ENCODE measurements at places on chromosomes 4 and X. TPM values are rescaled to one million over a fixed set of nuclear protein-coding genes. Genes with fewer than 3 reads are reported as not detected.

- H3K27ac ChIP-seq, result no peak overlapping the region
- H3K27me3 ChIP-seq, result peaks cover 3% of the 10 kb centered on the region
- no peak for DNase-seq
- no peaks in the 10 kb centered on the region for H3K4me1 ChIP-seq
- H3K36me3 ChIP-seq, result no peaks in the 10 kb centered on the region
Measured at GRCh38 chr4:7280926-7281690, 88.8 kb downstream of the SORCS2 start.

GRCh38 chrX:118493016-118493415 is 2.6 kb upstream of the DOCK11 start:
- H3K4me3 ChIP-seq, result no peak overlapping the region
- H3K4me1 ChIP-seq, result peaks cover 19% of the 10 kb centered on the region
- no peaks in the 10 kb centered on the region for H3K27me3 ChIP-seq
- peaks cover 14% of the 10 kb centered on the region for H3K36me3 ChIP-seq

DKK2 gene
- not detected for total RNA-seq

SLC7A11 gene
- 2.2 TPM for total RNA-seq

TBC1D9 gene
- total RNA-seq, result not detected

DNA sequence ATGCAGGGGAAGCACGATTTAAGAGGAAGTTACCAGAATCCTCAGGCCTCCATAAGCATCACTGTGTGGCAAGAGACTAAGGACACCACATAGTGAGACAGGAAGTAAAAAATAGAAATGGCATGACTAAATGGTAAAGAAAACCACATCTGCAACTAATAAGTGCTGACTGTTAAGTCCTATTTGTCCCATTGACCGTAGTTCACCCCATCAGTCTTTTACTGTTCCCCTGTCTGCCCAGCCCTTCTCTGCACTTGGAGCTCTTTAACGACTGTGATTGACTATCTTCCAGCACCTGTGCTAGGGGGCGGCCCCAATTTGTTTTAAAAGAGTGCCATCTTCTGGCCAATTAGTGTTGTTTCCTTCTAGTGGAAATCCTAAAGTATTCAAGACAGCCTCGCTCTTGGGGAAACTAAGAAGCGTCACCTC is 94.2 kb downstream of the MAOA start:
- peaks cover 9% of the 10 kb centered on the region for H3K4me1 ChIP-seq
- DNase-seq, result peak; percentile 37
- no peak overlapping the region for H3K27ac ChIP-seq
- no peaks in the 10 kb centered on the region for H3K27me3 ChIP-seq
- H3K36me3 ChIP-seq, result no peaks in the 10 kb centered on the region

PPEF2 gene
- total RNA-seq, result 0.10 TPM

GPRASP1 gene
- 1.6 TPM for total RNA-seq

AMER1 gene
- 4.2 TPM for total RNA-seq

DNA sequence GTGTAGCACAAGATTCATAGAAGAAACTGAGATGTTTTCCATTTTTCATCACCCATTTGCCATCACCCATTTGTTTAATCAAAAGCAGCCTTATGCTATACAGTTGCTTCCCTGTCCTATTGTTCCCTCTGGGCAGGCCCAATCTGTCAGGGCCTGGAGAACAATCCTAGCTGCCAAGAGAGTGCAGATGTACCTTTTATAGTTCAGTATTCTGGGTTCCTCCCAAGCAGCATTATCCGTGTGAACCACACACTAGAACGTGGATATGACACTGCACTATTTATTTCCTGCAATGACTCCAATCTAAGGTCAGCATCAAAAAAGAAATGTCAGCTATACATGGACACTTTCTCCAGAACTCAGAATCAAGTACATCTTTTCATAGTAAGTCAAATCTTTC is 269.0 kb downstream of the ADGRA3 start:
- no peak overlapping the region for H3K27ac ChIP-seq
- H3K4me1 ChIP-seq, result peaks cover 5% of the 10 kb centered on the region
- H3K27me3 ChIP-seq, result no peaks in the 10 kb centered on the region

ASB9 gene
- 0.44 TPM for total RNA-seq

FREM3 gene
- not detected for total RNA-seq

- no peak overlapping the region for H3K4me3 ChIP-seq
- H3K27ac ChIP-seq, result no peak overlapping the region
- no peaks in the 10 kb centered on the region for H3K36me3 ChIP-seq
Measured at GRCh38 chr4:169249214-169249973, 21.4 kb downstream of the SH3RF1 start.

PNMA6A gene
- 0.15 TPM for total RNA-seq

VGLL1 gene
- not detected for total RNA-seq

MAGEA12 gene
- total RNA-seq, result not detected

DNA sequence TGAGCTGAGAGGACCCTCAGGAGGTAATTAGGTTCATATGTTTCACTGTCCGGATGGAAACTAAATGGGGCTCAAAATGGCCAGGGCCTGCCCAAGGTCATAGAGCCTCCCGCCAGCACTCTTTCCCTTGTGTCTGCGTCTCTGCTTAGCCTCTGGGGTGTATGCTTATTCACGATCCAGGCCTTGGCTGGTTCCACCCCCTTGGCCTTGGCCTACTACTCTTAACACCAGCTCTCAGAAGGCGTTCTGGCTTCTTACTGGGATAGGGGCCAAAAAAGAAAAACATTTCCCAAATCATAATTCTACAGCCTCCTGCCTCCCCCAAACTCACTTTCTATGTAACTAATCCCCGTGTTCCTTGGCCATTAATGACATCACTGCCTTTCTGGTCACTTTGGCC is 68.8 kb downstream of the RTL5 start:
- no peak overlapping the region for H3K4me3 ChIP-seq
- DNase-seq, result no peak
- H3K36me3 ChIP-seq, result no peaks in the 10 kb centered on the region
- H3K27ac ChIP-seq, result no peak overlapping the region
- H3K4me1 ChIP-seq, result no peaks in the 10 kb centered on the region

HTN3 gene
- not detected for total RNA-seq

RNF113A gene
- 30.4 TPM for total RNA-seq

GRCh38 chrX:103356130-103356798 is at the start of gene TCEAL9:
TSS of gene TCEAL9 (plus strand) at chrX:103356506. CDS start at chrX:103357685, 1,179 bp downstream.
- H3K4me1 ChIP-seq, result peaks cover 5% of the 10 kb centered on the region
- H3K4me3 ChIP-seq, result peak within 1 kb of the TSS; percentile 56
- peaks cover 15% of the 10 kb centered on the region for H3K27me3 ChIP-seq
- no peaks in the 10 kb centered on the region for H3K36me3 ChIP-seq
- H3K27ac ChIP-seq, result no peak within 1 kb of the TSS
- no peak for DNase-seq

INTU gene
- not detected for total RNA-seq

MAGED4 gene
- total RNA-seq, result 0.42 TPM

DNA sequence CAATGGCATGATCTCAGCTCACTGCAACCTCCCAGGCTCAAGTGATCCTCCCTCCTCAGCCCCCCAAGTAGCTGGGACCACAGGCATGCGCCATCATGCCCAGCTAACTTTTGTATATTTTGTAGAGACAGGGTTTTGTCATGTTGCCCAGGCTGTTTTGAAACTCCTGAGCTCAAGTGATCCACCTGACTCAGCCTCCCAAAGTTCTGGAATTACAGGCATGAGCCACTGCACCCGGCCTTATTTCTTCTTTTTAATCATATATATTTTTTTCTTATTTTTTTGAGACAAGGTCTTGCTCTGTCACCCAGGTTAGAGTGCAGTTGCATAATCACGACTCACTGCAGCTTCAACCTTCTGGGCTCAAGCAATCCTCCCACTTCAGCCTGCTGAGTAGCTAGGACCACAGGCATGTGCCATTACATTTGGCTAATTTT is 184.0 kb downstream of the TSPAN5 start:
- DNase-seq, result no peak
- peaks cover 20% of the 10 kb centered on the region for H3K4me1 ChIP-seq
- no peak overlapping the region for H3K4me3 ChIP-seq
- H3K27me3 ChIP-seq, result no peaks in the 10 kb centered on the region
- peaks cover 62% of the 10 kb centered on the region for H3K36me3 ChIP-seq

GRCh38 chr4:143482840-143483239 is 30.7 kb upstream of the SMARCA5 start:
- H3K4me3 ChIP-seq, result no peak overlapping the region
- H3K27ac ChIP-seq, result no peak overlapping the region
- H3K36me3 ChIP-seq, result no peaks in the 10 kb centered on the region
- no peaks in the 10 kb centered on the region for H3K4me1 ChIP-seq
- peaks cover 15% of the 10 kb centered on the region for H3K27me3 ChIP-seq

DNA sequence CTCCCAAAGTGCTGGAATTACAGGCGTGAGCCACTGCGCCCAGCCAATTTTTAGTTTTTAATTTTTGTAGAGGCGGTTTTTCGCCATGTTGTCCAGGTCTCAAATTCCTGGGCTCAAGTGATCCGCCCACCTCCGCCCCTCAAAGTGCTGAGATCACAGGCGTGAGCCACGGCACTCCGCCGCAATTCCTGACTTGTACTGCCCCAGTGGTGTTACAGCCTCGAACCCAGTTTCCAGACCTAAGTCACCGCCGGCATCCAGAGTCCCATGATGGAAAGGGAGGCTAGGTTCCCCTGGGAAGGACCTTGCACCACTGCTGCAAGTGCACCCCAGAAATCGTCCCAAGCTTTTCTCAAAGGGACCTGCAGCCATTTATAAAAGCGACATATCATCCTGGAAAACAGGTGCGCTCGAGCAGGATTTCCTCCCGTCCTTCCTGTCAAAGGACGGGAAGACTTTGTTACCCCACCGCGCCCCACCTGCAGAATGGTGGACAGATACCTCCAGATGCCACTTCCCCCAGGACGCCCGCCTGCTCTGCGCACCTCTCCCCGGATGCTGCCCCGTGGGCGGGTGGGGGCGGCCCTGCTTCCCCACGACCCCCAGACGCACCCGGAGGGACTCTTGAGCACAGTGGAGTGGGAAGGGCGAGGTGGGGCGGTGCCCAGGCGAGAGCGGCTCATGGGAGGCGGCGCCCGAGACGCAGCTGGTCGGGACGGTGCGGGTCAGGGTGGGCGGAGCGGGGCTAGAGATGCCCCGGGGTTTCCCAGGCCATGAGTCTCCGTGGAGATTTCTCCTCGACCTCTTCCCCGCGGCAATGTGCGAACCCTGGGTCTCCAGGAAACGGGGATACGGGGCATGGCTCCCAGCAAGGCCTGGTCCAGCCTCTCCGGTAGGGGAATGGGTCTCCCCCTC is 947 bp upstream of the RPL10 start:
- no peaks in the 10 kb centered on the region for H3K27me3 ChIP-seq
- H3K27ac ChIP-seq, result peak overlapping the region; percentile 100
- peaks cover 26% of the 10 kb centered on the region for H3K36me3 ChIP-seq
- H3K4me1 ChIP-seq, result peaks cover 13% of the 10 kb centered on the region
- peak overlapping the region; percentile 96 for H3K4me3 ChIP-seq
- DNase-seq, result peak; percentile 58

GRCh38 chr4:52868133-52868532 is 6.0 kb downstream of the RASL11B start:
- H3K4me1 ChIP-seq, result no peaks in the 10 kb centered on the region
- no peak overlapping the region for H3K4me3 ChIP-seq
- DNase-seq, result no peak
- peaks cover 5% of the 10 kb centered on the region for H3K27me3 ChIP-seq
- no peak overlapping the region for H3K27ac ChIP-seq

DNA sequence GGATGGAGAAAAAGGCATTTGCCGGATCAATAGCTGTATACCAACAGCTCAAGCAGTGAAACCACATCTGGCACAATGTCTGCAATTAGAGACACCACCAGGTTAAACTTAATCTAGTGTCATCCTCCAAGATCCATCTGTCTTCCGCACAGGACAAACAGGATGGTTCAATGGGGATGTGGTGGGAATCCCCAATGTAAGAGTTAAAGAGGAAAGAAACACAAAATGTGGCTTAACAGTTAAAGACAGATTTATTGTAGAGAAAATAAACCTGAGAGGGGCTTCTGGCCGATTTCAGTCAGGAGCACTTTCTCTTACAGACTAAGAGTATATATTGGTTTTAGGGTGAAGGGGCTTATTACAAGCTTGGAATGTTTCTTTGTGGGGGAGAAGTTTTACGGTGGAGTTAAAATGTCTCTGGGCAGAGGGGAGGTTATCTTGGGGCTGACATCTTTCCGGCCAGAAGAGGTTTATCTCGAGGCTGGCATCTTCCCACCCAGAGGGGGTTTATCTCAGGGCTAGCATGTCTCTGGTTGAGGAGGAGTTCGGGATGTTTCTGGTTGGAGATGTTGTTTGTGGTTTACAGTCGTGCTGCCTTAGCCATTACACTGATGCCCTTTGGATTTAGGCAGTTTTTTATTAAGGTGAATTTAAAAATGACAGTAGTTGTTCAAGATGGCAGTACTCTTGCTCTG is 61.7 kb downstream of the KANTR start:
- DNase-seq, result no peak
- peak overlapping the region; percentile 46 for H3K27ac ChIP-seq
- H3K4me3 ChIP-seq, result no peak overlapping the region
- H3K36me3 ChIP-seq, result peaks cover 5% of the 10 kb centered on the region

GRCh38 chrX:136171420-136171819 is 24.1 kb downstream of the FHL1 start:
- no peak overlapping the region for H3K27ac ChIP-seq
- H3K4me3 ChIP-seq, result no peak overlapping the region
- peaks cover 2% of the 10 kb centered on the region for H3K36me3 ChIP-seq
- no peak for DNase-seq
- H3K27me3 ChIP-seq, result no peaks in the 10 kb centered on the region

- H3K4me3 ChIP-seq, result peak overlapping the region; percentile 19
- DNase-seq, result peak; percentile 93
- H3K36me3 ChIP-seq, result peaks cover 81% of the 10 kb centered on the region
- no peaks in the 10 kb centered on the region for H3K27me3 ChIP-seq
Measured at GRCh38 chr4:1726146-1726934, 5.0 kb downstream of the TACC3 start.

PLP1 gene
- not detected for total RNA-seq

GRCh38 chr4:150447356-150447755 is 134.6 kb upstream of the MAB21L2 start:
- no peaks in the 10 kb centered on the region for H3K4me1 ChIP-seq
- H3K36me3 ChIP-seq, result peaks cover 3% of the 10 kb centered on the region
- no peaks in the 10 kb centered on the region for H3K27me3 ChIP-seq
- no peak overlapping the region for H3K27ac ChIP-seq
- no peak for DNase-seq

DNA sequence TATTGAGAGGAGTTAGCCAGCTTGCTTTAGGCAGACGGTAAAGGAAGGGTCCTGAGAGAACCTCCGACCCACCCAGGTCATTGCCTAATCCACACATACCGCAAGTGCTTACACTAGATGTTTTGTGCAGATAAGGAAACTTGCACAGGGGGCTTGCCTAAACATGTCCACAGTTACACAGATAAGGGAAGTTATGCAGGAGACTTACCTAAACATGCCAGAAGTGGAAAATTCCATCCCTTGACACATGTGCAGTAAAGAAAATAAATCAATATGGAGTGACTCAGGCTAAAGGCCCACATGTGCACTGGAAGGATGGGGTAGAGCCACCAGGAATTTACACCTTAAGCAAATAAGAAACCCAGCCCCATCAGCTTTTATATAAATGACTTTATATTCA is 232.8 kb upstream of the HDX start:
- no peaks in the 10 kb centered on the region for H3K36me3 ChIP-seq
- H3K4me1 ChIP-seq, result no peaks in the 10 kb centered on the region
- H3K4me3 ChIP-seq, result no peak overlapping the region
- DNase-seq, result no peak
- no peaks in the 10 kb centered on the region for H3K27me3 ChIP-seq
